HFF-Myc (cell line): ENCODE measurements at places on chromosomes 16 and 17.

- DNase-seq = no peak
Observed at GRCh38 chr16:54928016-54928356, 2.7 kb upstream of the IRX5 start.

DNA sequence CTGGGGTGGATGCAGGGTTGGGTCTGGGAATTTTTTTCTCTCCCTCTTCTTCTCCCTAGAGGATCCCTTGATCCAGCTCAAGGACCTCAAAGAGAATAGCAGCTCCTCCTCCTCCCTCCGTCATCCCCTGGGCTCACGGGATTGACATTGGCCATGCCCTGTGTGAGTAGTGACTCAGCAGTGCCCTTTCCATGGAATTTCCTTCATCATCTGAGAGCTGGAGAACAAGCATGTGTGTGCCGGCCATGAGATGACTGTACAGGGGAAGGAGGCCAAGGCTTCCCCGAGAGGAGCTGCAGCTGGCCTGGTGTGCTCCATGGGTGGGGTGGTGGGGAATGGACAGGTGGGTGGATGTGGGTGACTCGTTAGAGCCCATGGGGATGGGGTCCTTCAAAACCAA, 8.9 kb upstream of the WSCD1 start:
- DNase-seq = peak; percentile 17

GRCh38 chr17:74379495-74380085, 12.3 kb downstream of the GPR142 start:
- peak; percentile 21 for DNase-seq

GRCh38 chr16:84079664-84080063, 37.1 kb upstream of the SLC38A8 start:
- no peak for DNase-seq

- DNase-seq = no peak
Observed at GRCh38 chr17:65008882-65009281, 47.7 kb downstream of the GNA13 start.

DNA sequence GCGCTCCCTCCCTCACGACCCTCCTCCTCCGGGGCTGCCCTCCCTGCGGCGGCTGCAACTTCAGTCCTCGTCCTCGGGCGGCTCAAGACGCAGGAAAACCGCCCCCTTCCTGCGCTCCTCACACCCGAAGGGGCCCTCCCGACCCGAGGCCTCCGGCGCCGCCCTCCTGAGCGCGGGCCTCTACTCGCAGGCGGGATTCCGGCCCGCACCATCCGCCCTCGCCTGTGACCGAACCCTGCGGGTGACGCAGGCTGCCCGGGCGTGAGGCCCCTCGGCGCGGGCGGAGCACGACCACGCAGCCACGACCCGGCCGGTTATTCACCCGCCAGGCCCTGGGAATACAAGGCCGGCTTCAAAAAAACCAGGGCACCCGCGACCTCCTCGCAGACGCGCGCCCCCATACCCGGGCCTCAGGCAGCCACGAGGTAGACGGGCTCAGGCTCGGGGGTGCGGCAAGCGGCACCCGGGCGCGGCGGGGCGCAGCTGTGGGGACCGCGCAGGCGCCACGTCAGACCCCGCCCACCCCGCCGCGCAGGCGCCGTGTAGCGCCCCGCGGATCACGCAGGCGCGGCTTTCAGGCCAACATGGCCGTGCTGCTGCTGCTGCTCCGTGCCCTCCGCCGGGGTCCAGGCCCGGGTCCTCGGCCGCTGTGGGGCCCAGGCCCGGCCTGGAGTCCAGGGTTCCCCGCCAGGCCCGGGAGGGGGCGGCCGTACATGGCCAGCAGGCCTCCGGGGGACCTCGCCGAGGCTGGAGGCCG, at the start of gene SPG7:
TSS of gene SPG7 (plus strand) at position 570 of the 757 bp plus-strand sequence. CDS start at position 585, 15 bp downstream.
- peak; percentile 43 for DNase-seq

DNA sequence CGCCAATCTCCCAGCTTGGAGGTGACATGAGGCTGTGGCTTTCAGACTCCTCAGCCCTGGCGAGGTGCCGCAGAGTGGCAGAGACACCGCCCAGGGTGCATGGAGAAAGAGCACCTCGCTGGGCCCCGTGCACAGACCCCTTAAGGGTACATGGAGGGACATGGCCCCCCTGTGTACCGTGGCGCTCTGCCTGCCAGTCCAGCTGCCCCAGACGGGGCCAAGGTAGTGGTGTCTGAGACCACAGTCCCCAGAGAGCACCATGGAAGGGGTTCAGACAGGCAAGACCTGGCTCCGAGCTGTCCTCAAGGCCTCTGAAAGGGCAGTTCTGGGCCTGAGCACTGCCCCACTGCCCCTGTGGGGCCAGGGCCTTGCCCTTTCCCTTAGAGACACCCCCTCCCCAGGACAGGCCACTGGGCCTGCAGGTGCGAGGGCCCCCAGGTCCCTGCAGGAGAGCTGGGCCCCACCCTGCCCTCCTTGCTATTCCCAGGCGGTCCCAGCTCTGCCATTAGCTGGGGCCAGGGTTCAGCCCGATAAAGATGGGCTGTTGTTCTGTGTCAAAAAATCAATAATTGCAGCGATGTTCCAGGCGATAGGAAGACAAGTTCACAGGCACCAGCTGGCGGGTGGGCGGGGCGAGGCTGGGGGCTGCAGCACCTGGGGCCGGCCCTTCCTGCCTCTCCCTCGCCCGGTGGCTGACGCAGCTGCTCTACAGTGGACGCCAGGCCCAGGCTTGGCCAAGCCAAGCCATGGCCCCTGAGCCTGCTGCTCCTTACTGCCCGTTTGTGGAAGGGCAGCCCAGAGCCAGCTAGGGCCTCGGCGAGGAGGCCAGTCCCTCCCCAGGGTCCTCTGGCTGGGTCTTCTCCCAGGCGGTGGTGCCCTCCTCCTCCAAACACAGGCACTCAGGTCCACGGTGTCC, 51.7 kb downstream of the ZFPM1 start:
- DNase-seq = no peak

DNA sequence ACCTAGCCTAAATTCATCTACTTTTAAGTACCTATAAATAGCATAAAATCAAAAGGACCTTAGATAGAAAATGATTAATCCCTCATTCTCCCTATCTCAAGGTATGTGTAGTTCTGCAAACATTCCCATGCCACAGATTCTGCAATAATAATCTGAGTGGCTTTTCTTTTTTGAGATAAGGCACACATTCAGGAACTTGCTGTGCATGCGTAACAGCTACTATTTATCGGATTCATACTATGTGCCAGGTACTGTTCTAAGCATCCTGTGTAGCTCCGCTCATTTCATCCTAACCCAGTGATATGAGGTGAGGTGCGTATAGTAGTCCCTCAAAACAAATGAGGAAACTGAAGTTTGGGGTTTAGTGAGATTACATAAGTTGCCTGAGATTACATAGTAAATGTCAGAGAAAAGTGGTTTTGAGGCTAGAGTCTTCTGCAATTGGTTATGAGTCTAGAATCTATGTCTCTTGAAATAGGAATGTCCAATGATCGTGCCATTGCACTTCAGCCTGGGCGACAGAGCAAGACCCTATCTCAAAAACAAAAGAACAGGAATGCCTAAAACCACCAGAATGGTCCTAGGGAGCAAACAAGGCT, 2.0 kb upstream of the ZNF263 start:
- no peak for DNase-seq
